ENCODE measurements at places on chromosomes 11 and 22.

- no peak for DNase-seq
These were observed 120.5 kb downstream of the HIPK3 start for GRCh38 chr11:33377412-33378370.

GRCh38 chr11:4059424-4059823 lies 35.2 kb upstream of the RRM1 start:
- DNase-seq = no peak

DNA sequence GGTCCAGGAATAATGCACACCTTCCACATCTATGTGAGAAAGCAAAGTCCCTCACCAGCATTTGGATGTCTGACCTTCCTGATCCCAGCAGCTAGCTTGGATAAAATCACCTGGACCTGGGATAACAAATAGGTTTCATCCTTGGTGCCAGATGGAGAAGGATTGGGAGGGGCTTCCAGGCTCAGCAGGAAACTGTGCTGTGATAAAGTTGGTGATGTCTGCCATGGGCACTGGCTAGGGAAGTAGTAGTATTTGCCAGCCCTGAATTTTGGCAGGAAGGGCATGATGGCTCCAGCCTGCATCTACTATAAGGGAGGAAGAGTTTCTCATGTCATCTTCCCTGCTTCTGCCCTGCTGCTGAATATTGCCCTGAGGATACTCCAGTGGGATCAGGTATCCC lies 37.5 kb downstream of the C11orf91 start:
- DNase-seq = no peak

- no peak for DNase-seq
These were observed 29.2 kb downstream of the SC5D start for GRCh38 chr11:121321614-121322243.

DNA sequence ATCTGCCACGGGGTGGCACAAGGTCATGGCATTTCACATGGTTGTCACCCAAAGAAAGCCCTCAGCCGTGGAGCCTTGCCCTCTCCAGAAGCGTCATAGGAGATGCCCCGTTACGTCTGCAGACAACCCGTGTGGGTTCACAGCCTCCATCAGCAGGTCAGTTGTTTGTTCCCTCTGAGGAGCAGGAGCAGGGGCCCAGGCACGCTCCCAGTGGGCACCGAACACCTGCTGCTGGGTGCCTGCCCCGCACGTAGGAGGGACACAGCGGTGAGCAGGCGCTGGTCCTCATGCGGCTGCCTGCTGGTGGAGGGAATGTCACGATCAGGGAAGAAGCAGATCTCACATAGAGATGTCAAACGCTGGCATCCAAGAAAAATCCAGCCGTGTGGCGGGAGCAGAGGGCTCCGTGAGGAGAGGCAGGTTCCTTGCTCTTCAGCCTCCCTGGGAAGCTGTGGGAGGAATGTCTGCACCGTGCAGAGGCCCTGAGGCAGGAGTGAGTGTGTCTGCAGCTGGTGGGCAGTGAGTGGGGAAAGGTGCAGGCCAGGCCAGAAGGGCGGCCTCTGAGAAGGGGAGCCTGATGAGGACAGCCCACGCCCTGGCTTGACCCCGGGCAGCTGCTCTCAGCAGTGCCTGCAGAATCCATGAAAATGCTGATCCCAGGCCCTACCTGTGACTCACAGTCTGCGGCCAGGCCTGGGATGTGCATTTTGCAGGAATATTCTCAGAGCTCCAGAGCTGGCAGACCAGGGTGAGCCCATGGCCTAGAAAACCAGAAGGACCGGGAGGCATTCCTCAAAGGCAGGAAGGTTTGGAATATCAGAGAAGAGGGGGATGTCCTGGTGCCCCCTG lies 36.4 kb upstream of the TH start:
- DNase-seq = no peak

DNA sequence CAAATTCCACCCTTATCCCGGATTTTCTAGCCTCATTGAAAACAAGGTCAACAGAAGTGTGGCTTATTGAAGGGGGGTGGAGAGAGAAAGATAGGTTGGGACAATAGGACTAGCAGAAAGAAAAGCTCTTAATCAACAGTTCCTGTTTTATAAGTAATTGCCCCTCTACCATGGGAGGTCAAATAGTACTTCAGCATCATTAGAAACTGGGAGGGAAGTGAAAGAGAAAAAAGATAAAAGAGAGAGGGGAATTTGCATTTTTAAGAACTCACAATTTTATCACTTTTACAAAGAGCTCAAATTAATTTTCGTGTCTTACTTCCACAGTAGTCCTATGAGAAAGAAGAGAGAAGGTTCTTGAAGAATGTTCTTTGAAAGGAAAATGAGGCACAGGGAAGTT lies 89.2 kb downstream of the AMOTL1 start:
- no peak for DNase-seq

GRCh38 chr22:45292731-45293442 lies 8.1 kb downstream of the UPK3A start:
- no peak for DNase-seq

GRCh38 chr11:7080900-7081299 lies 7.9 kb upstream of the RBMXL2 start:
- DNase-seq = no peak

GRCh38 chr11:17561111-17561415 lies 14.0 kb downstream of the OTOG start:
- no peak for DNase-seq

GRCh38 chr11:35180317-35181233 lies 41.6 kb downstream of the CD44 start:
- DNase-seq = no peak

- DNase-seq = no peak
These were observed 17.7 kb downstream of the ARRB1 start for GRCh38 chr11:75333807-75334140.
